ENCODE measurements at places on chromosomes 4 and X. TPM values are rescaled to one million over a fixed set of nuclear protein-coding genes. Genes with fewer than 3 reads are reported as not detected.

- DNase-seq = peak; percentile 83
These were observed 91.3 kb upstream of the WDR44 start for GRCh38 chrX:118254611-118255010.

DNA sequence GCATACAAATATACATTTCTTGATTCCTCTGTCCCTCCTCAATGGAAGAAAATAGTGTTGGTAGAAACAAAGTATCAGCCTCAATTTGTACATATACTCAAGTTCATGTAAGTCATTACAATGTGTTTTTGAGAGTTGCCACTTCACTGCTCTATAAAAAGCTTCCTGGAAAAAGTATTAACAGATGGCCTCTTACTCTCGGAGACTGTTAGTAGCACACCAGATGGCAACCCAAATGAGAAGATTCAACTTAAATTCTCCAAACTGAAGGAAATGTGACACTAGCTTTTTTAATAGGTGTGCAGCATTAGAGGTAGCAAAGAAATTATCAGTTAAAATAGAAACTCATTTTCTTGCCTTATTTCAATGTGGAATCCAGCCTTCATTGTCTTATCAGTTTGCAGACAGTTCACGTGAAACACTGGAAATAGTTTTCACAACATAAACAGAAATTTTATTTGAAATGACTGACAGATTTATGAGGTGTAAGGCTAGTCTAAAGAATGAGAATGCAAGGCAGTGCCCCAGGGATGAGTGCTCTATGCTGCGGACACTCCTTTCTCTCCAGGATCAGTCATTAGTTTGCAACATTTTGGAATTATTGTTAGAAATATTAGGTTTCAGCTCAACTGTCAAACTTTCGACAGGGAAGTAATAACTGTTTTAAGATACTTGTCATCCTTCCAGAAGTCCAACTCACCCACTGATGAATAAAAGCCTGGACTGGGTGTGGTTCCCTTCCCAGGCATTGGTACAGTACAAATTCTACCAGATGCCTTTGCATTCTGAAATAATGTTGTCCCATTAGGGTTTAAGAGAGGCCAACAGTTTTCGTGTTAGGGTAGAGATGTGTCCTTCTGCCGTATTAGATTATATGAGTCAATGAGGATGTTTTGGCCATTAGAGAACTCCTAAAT lies 50.9 kb downstream of the IDS start:
- no peak for DNase-seq

- no peak for DNase-seq
These were observed 42.9 kb downstream of the NKX6-1 start for GRCh38 chr4:84456157-84456556.

- no peak for DNase-seq
These were observed 394.0 kb upstream of the IGFBP7 start for GRCh38 chr4:57504139-57504538.

DNA sequence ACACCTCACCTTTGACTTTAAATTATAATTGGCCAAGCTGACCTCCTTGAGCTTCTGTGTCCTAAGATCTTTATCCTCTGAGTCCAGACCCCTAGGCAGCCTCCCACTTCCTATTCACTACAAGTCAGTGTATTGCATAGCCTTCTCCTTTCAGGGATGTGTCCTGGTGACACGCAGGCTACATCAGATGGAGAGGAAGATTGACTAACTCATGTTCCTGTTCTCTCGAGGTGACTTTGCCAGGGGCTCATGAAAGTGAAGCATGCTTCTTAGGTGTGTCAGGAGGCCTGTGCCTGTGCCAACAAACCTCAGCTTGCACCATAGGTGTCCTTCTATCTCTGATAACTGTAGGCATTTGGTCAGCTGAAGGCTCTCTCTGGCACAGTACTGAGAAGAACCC lies 195.7 kb upstream of the HS3ST1 start:
- no peak for DNase-seq

DNA sequence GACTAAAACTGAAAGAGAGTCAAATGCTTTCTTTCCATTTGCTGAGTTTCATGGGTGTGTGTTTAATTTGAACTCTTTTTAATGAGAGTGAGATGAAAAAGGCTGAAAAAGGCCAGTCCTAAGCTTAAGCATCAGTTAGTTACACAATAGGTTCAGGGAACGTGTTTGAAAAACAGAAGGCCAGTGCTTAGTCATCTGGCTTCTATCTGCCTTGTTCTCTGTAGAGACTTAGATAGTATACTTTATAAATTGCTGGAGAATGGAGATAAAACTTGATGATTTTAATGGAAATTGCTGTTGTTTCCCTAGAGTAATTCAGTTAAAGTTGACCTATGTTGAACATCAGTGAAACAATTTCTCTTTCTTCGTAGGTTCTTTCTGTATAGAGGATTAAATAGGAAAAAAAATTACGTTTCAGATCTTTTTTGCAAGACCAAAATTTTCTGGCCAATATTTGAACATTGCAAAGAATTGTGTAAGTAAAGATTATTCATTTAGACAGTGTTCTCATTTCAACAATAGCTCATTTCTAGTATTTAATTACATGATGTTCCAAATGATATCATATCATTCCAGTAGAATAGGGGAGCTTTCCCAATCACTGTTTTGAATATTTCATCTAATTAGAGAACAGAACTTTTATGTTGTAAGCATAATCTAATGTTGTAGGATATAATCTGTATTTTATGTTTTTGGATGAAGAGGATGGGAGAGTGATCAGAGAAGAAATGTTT lies 1088.8 kb downstream of the ADGRL3 start:
- DNase-seq = peak; percentile 54

DNA sequence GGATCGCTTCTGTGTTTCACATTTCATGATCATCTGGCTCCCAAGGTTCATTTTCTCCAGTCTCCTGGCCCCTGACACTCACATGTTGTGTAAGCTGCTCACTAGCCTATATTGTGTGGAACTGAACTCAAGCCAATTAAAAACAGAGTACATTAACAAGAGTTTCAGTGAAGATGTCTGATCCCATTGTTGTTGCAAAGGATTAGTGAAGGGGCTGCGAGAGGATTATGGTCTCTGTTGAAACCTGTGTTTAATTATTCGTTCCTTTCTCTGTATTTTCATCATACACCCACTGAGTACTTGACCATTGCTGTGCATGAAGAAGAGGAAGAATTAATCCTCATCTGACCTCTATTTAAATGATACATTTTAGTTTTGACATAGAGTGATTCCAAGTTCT lies 54.7 kb downstream of the AFF2 start:
- no peak for DNase-seq

DNA sequence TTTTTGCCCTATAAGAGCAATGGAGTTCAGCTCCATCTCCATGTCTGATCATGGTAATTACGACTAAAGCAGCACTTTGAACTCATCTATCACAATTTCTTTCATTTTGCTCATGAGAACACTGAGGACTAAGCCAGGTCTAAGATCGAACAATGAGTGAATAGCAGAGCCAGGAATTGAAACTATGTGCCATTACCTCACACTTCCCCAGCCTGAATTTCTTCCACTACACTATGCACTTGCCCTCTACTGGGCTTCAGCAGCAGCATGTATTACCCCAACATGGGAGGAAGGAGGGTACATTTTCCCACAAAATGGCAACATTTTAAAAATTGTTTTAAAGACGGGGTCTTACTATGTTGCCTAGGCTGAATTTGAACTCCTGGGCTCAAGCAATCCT lies 274.7 kb upstream of the FGF13 start:
- no peak for DNase-seq

GRCh38 chr4:108965016-108965415 lies 202.2 kb upstream of the ETNPPL start:
- DNase-seq = peak; percentile 28

DNA sequence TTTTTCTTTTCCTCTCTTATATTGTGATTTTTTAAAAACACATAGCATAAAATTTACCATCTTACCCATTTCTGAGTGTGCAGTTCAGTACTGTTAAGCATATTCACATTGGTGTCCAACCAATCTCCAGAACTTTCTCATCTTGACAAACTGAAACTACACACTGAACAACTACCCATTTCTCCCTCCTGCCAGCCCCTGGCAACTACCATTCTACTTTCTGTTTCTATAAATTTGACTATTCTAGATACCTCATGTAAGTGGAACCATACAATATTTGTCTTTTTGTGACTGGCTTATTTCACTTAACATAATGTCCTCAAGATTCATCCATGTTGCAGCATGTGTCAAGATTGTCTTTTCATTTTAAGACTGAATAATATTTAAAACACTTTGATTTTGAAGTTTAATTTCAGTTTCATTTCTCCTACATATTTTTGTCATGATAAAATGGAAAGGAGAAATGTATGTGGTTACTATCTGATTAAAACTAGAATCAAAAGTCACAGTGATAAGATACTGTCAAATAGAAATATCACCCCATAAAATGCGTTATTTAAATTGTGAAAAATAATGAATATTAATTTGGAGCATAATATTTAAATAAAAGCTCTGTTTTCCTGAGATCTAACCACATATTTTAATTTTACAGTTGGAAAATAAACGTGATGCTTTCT lies 122.8 kb downstream of the DIPK2B start:
- DNase-seq = no peak

GRCh38 chrX:22141047-22141730 lies 109.1 kb downstream of the PHEX start:
- DNase-seq = no peak

DNA sequence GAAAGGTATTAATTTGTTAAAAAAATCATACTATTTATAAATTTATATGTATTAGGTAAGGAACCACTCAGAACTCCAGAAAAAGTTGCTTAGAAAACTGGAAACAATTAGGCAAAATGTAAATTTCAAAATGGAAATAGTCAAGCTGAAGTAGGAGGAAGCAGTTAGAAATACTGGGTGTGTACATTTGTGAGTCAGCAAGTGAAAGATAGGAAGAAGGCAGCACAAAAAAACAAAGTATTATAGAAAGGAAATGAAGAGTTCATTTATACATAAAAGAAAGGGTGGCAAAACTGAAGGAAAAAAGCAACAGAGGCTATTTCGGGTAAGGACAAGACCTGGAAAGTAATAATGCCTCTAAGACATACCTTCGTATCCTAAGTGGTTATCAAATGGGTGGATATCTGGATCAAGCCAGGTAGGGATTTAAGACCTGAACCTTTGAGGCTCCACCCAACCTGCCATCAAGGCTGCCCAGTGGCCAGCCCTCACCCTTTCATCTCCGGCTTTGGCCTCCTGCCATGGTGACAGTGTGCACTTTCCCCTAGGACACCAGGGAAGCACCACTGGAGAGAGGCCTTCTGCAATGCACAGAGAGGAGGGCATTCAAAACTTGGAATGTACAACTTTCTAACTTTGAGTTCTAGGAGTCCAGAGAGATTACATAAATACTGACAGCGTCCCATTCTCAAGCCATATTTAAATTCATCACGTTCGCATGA lies at the start of gene LRRC66:
LRRC66 (minus strand) TSS at position 428 of the 722 bp plus-strand sequence. CDS start 2,750 bp downstream, outside the sequence.
- no peak for DNase-seq

DNA sequence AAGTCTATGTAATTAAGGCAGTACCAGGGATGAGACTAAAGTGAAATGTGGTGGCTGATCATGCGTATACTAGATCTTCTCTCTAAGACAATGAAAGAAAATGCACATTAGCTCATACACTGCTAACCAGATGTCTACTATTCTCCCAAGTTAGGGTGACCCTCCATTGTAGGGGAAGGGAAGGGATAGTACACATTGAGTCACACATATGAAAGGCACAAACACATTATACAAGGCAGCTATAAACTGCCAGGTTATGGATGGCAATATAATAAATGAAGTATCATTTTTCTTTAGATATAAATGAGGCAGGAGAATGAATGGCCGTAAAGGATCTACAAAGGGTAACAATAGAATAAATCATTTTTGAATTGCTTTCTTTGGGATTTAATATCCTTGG lies 4.5 kb downstream of the SHROOM3 start:
- no peak for DNase-seq

DNA sequence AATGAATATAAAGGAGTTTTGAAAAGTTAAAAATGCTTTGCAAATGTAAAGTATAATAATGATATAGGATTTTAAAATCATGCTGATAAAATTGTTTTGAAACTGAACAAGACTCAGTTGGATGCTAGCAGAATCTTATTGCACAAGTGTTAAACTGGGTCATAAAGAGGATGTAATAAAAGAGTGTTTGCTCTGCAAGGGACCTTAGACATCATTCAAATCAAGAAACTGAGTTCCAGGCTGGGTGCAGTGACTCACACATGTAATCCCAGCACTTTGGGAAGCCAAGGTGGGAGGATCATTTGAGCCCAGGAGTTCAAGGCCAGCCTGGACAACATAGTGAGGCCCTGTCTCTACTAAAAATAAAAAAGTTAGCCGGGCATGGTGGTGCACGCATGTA lies 27.5 kb upstream of the DUSP21 start:
- no peak for DNase-seq

DNA sequence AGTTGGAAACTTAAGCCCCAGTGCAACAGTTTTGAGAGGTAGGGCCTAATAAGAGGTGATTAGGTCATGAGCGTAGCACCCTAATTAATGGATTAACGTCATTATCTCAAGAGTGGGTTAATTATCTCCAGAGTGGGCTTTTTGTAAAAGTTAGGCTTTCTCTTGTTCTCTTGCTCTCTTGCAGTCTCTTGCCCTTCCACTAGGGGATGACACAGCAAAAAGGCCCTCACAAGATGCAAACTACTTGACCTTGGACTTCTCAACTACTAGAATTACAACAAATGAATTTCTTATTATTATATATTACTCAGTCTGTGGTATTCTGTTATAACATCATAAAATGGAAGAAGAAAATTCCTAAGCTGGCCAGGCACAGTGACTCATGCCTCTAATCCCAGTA lies 22.1 kb upstream of the NDST3 start:
- no peak for DNase-seq

DNA sequence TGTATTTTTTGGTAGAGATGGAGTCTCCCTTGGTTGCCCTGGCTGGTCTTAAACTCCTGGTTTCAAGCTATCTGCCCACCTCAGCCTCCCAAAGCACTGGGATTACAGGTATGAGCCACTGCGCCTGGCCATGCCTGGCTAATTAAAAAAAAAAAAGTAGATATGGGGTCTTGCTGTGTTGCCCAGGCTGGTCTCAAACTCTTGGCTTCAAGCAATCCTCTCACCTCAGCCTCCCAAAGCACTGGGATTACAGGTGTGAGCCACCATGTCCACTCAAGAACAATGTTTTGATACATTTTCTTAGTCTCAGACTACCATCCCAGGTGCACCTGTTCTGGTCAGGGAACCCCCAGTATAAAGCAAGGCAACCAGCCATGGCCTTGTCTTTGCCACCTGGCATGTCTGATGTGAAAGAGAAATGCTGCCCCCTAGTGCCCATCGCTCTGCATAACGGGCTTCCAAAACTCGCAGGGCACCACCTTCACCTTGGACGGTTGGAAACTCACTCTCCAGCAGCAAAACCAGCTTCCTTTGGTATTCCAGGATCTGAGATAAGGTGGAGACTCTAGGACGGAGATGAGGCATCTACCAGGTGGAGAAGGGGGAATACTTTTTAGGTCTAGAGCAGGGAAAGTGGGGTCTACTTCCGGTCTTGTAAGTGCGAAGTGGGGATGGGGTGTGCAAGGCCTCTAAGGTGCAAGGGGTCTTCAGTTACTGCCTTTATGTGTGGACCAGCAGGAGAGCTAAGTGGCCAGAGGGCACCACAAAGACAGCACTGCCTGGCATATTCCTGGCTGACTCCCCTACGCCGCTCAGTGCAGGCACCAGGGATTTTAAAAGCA lies 47.7 kb upstream of the AFAP1 start:
- peak; percentile 87 for DNase-seq

- no peak for DNase-seq
These were observed 4.5 kb downstream of the HHIP start for GRCh38 chr4:144650311-144651005.

The ZCCHC4 gene
- total RNA-seq = 35.8 TPM

The C4orf50 gene
- total RNA-seq = 0.10 TPM

The SMIM9 gene
- not detected for total RNA-seq

The ASIC5 gene
- not detected for total RNA-seq

The STATH gene
- 68.2 TPM for total RNA-seq

The VCX3A gene
- not detected for total RNA-seq

The MAGEA2B gene
- not detected for total RNA-seq

The HPRT1 gene
- 14.2 TPM for total RNA-seq

The FOXR2 gene
- not detected for total RNA-seq

All from tongue (tissue), 3 donors.